ENCODE measurements at places on chromosomes 16 and 17.

- no peak for DNase-seq
Measured at GRCh38 chr17:48459070-48459844, 29.2 kb upstream of the SKAP1 start.

GRCh38 chr17:7716901-7717755 is at the start of gene DNAH2:
Gene DNAH2 (plus strand): TSS chr17:7717744. CDS start chr17:7719735, 1,991 bp downstream.
- DNase-seq = peak; percentile 85

- no peak for DNase-seq
Measured at GRCh38 chr17:31136319-31136718, 41.5 kb downstream of the NF1 start.

- peak; percentile 68 for DNase-seq
Measured at GRCh38 chr17:3802461-3803307, 1.7 kb upstream of the ITGAE start.

- DNase-seq = no peak
Measured at GRCh38 chr17:17966399-17966798, 5.8 kb downstream of the TOM1L2 start.

GRCh38 chr17:9644910-9645751 is at the start of gene USP43:
Gene USP43 (plus strand): TSS chr17:9645517. CDS start chr17:9645633, 116 bp downstream.
- no peak for DNase-seq

GRCh38 chr16:50440531-50440930 is 71.7 kb upstream of the BRD7 start:
- no peak for DNase-seq

DNA sequence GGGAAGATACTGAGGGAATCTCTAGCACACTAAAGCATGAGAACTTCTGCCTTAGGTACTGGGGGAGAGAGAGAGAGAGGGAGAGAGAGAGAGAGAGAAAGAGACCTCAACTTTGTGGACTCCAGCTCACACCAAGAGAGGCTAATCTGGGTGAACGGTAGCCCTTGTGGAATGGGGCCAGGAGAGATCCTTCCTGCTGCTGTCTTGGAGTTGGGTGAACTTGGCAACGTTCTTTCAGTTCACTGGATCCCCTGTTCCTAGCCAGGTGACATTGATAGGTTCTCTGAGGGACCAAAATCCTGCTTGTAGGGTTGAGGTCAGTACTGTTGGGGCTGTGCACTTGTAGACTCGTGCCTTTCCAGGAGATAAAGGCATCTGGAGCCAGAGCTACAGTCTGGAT is 26.5 kb upstream of the WFIKKN2 start:
- DNase-seq = no peak

- peak; percentile 78 for DNase-seq
Measured at GRCh38 chr17:27559506-27560481, 71.2 kb upstream of the LGALS9 start.

DNA sequence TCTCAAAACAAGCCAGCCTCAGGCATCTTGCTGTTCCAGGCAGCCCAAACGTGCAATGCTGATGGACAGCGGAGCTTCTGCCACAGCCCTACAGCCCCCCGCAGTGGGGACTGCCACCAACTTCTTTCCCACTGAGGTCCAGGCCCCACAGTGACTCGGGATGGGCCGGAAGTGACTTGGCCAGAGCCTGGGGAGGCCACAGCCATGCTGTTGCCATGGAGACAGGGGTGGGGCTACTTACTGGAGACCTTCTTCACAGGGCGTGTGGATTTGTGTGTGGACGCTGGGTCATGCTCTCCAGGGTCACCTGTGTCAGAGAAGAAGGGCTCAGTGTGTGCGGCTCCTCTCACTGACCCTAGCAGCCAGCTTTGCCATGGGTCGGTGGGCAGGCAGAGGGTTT is 15.0 kb downstream of the TRIM25 start:
- DNase-seq = no peak

DNA sequence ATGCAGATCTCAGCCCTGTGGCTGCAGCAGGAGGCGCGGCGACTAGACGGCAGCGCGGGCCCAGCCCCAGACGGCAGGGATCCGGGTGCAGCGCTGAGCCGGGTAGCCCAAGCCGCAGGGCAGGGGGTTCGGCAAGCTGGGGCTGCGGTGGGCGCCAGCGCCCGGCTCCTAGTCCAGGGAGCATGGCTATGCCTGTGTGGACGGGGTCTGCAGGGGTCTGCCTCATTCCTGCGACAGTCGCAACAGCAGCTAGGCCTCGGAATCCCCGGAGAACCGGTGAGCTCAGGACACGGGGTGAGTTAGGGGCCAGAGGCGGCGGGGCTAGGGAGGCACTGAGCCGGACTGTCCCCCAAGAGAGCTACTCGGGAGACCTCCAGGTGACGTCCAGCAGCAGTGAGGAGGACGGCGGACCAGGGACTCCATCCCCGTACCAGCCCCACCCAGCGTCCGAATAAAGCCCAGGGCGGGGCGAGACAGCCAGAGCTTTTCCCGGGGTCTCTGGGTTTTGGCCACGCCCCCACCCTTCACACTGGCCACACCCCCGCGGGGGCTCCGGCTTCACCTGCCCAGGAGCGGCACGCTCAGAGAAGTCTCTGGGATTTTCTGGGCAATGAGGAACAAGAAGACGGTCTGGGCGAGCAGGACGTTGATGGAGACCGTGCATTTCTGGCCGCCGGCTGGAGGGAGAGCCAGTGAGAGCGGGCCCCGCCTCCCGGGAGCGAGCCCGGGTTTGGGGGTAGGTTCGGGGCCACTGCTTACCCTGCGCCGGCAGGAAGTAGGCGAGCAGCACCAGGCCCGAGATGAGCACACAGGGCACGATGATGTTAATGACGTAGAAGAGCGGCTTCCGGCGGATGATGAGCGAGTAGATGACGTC is 1.1 kb downstream of the C17orf107 start:
- no peak for DNase-seq

DNA sequence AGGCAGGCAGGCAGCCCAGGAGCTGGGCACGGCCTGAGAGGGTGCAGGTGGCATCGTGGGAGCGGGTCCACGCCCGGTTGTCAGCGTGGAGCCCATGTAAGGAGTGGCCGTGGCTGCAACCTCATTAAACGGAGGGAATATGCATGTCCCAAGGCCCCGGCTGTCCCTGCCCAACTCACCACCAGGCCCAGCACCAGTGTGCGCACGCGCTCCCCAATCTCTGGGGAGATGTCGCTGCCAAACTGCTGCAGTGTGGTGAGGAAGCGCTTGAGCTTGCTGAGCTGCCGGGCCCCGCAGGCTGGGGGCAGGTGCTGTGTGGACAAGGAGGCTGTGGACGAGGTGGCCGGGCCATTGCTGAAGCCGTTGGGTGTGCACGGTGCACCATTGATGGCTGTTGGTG is 25.6 kb upstream of the PABPN1L start:
- no peak for DNase-seq

GRCh38 chr16:49494891-49495566 is 121.4 kb downstream of the C16orf78 start:
- no peak for DNase-seq

DNA sequence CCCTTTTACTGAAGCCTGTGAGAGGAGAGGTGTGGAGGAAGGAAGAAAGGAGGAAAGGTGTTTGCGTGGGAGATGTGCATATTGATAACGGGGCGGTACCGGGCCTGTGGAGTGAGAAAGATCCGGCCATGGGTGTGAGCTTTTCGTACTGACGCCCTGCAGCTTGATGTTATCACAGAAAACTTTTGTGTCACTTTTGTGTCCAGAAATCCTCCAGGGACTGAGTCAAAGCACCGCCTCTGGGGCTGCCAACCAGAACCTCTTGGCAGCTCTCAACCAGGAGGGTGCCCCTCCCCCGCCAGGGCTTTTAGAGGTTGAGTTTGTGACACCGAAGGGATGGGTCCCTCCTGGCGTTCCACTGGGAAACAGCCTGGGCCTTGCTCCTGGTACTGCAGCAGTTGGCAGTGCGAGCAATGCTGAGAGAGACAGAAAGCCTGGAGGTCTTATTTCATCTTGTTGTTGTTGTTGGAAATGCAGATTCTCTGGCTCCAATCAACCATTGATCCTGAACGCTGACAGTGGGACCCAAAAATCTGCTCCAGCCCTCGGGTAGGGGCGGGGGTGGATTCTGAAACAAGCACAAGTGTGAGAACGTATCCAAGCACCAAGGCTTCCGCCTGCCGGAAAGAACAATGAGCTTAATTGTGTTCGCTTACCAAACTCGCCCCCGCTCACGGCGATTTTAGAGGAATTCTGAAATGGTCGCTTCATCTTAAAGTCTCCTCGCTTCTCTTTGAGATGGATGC is 65.0 kb downstream of the CRISPLD2 start:
- no peak for DNase-seq

GRCh38 chr17:8161289-8162232 is 1.2 kb downstream of the VAMP2 start:
- DNase-seq = no peak

DNA sequence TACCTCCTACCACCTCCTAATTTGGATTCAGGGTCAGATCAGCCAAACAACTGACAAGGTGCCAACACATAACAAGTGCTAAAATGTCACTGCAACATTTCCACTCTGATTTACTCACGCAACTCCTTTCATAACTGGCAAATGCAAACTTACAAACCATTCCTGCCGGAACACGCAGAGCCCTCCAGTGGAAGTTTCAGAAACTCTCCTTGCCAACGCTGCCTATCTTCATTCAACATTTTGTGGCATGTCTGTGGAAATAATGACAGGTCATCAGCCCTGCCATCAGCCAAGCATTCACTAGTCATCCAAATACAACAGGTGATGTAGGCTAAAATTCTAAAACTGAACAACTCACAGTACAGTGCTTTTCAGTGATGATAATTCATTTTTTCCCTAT is 37.7 kb upstream of the OR3A1 start:
- no peak for DNase-seq

DNA sequence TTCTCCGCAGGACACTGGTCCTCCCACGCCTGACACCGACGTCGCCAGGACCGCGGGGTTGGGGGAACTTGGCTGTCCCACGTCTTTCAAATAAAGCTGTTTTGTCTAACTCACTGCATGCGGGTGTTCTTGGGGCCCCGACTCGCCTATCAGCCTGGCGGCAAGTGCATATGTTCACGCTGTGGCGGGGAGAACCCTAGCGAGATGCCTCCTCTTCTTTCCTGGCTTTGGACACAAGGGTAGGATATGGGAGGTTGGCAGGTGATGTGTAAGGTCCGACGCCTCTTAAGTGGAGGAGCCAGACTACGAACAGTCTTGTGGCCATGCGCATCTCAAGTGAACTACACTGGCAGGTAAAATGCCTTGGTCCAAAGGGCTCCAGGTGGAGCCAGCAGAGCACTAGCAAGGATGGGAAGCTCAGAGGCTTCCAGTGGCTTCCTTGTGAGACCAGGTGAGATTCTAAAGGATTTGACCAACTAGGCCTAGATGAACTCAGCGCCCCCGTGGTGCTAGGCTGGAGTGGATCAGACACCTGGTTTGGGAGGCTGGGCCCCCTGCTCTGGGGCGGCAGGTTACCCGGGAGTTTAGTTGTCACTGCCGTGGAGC is 873 bp upstream of the RPS2 start:
- no peak for DNase-seq

DNA sequence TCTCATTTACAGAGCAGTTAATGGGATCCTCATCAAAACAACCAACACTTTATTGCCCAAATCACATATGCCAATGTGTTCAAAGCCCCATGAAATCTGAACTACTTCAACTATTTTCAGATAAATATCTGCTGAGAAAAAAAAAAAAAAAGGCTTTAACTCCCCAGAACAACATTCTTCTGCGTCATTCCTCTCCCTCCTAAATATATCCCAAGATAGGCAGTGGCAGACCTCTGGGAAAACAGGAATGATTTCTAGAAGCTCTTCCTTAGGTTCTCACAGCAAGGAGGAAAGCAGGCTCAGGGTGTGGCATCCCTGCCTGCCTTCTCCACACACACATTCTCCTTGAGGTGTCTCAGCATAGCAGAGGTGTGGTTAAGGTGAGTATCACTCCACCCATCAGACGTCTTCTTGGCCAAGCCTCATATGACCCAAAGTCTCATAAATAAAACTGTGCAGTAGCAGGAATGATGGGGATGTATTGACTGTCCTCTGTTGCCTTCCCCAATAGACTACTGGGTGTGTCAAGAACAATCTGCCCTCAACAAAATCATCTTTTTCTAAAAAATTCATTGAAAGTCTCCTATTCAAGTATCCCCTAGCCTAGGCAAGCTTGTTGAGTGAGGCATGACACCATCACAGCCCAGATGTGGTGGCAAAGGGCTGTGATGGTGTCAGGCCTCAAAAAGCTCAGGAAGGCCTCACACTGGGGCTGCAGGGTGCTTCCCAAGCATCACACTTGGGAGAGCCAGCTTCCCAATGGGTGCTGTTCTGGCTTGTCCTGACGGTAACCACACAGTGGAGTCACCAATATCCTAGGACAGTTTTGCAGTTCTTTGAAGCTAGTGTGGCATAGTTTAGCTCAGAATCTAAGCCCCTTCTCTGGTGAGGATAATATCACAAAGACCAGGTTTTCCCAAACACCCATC is 135.4 kb upstream of the SOX9 start:
- DNase-seq = no peak

GRCh38 chr16:67871256-67871655 is 1.6 kb upstream of the EDC4 start:
- no peak for DNase-seq

GRCh38 chr17:77174928-77175661 is 34.3 kb downstream of the SEC14L1 start:
- DNase-seq = no peak

- DNase-seq = no peak
Measured at GRCh38 chr17:81960130-81960958, 643 bp downstream of the NOTUM start.

- DNase-seq = peak; percentile 38
Measured at GRCh38 chr16:88455610-88456355, 2.7 kb downstream of the ZFPM1 start.

DNA sequence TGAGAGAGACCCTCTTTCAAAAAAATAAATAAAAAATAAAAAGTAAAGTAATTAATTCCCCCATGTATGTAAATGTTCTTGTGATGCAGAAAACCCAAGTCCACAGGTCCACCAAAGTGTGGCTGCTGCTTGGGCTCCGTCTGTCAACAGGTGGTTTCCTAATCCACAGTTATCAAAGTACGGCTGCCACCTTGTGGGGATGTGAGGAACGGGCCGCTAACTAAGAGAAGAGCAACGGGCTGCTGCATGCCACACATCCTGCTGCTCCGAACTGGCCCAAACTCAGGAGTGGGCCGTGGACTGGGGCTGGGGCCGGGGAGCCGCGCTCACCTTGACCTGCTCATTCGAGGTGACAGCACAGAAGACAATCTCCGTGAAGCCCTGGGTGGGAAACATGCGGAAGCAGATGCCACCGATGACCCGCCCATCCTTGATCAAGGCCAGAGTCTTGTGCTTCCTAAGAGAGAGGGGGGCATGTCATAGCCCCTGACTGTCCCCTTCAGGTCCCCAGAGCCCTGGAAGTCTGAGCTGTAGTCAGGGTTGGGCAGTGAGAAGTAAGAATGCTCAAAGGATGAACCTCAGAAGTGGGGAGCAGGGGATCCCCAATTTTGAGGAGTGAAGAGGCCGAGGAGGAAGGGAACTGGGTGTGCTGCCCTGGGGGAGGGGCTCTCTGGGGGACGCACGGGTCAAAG is 4.3 kb downstream of the KAT2A start:
- DNase-seq = peak; percentile 73

DNA sequence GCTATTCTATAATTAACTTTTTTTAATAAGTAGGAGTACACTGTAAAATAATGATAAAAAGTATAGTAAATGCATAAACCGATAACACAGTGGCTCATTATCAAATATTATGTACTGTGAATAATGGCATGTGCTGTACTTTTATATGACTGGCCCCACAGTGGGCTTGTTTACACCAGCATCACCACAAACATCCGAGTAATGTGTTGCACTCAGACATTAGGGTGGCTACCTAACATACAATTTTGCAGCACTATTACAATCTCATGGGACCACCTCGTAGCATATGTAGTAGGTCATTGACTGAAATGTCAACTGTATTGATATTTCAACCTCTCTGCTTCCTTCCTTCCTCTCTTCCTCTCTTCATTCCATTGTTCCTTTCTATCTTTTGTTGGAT is 51.7 kb downstream of the TBX4 start:
- DNase-seq = no peak

- DNase-seq = peak; percentile 93
Measured at GRCh38 chr17:31570951-31571892, 179.7 kb downstream of the RAB11FIP4 start.
